ENCODE measurements at places on chromosomes 12 and 14.

DNA sequence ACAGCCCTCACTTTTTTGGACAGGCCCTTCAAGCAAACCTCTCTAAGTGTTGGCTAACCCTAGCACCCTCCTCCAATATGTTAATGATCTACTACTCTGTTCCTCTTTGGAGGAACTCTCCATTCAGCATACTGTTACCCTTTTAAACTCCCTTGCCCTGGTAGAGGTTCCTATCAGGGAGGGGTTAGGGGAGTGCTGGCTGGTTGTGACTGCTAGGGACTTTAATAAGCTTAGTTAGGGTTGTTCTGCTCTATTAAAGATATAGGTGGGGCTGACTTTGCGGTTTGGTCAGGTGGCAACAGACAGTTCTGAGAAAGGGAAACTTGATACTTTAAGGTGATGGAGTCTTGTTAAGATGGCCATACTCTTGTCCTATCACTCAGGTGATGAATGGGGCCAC, 301.5 kb upstream of the FBXO33 start:
- no peak for DNase-seq

DNA sequence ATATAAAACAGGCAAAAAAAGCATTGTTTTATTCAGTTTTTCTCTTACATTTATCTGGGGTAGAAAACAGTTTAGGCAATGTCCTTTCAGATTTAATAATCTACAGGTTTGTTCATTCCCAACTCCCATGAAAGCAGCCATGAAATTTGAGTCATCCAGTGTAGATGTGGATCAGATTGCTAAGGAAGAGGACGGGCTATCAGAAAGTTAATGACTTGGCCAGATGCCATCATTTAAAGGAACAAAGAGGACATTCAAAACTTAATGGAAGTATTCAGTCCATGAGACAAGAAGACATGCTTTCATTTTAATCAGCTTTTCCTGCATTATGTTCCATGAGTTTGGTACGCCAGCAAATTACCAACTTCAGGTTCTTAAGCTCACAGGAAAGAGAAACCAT, 31.1 kb upstream of the POC1B start:
- no peak for DNase-seq

DNA sequence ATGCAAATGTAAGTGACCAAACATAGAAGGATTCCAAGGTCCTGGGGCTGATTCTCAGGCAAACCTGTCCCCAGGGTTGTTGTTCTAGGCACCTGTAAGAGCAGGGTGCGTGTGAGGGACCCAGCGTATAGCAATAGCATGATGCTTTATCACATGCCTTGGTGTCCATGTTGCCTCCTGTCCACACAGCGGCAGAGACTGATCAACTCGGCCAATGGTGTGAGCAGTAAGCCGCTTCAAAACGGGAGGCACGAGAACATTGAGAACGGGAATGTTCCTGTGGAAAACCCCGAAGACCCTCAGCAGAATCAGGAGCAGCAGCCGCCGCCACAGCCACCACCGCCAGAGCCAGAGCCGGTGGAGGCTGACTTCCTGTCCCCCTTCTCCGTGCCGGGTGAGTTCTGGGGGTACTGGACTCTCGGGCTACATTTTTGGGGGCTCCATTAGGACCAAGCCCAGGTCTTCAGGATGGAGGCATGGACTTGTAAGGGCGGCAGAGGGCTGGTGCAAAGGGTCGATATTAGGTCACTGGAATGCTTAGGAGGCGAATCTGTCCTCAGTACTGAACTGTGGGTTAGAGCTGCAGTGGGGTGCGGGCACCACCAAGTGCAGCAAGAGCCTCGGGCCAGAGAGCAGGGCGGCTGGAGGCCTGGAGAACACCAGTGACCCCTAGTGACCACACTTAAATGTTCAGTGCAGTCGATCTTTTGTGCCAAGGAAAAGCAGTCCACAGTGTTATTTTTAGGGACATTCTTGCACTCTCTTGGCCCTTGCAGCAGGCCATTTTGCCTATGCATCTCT, 57.2 kb upstream of the RIN3 start:
- DNase-seq = peak; percentile 42

DNA sequence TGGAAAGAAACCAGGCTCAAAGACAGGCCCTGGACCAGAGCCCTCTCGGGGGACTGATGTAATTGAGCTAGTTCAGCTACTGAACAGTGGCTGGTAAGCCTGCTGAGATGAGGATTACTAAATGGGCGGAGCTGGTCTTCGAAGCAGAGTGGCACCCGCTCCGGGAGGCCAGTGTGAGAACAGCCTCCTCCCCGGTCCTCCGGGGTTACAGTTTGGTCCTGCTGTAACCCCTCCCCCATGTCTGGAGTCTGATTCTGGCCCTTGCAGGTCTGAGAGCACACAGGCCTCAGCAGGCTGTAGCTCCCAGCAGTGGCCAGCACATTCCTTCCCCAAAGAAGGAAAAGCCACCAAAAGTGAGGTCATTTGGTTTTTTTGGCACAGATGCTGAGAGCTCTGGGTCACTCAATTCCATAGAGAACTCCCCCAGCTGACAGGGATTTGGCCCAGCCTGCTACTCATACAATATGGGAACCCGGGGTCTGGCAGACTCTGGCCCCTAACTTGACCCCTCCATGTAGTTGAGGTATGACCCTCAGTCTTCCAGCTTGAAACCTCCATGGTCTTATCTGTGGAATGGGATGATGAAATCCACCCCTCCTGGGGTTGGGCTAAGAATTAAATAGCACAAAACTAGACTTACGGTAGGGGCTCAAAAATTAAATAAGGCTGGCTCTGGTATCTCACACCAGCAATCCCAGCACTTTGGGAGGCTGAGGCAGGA, 39.0 kb downstream of the ACTN1 start:
- DNase-seq = no peak

DNA sequence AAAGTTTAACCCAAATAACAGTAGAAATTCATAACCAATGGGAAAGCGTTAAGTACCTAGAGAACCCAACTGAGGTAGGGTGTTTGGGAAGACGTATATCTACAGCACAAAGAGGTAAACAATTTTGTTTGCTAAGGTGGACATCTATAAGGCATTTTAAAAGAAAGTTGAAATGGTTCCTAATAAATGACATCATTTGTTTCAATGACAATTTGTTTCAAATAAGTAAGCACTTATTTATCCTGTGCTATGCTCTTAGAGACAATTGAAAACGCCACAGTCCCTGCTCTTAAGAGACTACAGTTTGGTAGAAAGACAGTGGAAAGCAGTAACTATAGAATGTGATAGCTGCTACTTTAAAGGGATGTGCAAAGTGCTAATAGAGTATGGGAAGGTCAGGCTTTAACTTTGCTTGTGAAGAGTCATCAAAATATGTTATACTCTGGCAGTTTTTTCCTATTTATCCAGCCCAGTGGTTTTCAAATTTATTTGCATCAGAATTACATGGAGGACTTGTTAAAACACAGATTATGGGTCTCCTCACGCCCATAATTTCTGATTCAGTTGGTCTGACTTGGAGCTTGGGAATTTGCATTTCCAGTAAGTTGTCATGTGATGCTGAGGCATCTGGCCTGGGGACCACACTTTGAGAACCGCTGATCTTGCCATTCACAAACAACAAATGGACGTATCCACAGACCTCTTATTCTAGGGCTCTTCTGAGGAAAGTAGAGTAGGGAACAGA, 19.6 kb upstream of the SMCO2 start:
- no peak for DNase-seq

- DNase-seq = no peak
These were observed 44.7 kb downstream of the RIMKLB start for GRCh38 chr12:8742501-8742900.

DNA sequence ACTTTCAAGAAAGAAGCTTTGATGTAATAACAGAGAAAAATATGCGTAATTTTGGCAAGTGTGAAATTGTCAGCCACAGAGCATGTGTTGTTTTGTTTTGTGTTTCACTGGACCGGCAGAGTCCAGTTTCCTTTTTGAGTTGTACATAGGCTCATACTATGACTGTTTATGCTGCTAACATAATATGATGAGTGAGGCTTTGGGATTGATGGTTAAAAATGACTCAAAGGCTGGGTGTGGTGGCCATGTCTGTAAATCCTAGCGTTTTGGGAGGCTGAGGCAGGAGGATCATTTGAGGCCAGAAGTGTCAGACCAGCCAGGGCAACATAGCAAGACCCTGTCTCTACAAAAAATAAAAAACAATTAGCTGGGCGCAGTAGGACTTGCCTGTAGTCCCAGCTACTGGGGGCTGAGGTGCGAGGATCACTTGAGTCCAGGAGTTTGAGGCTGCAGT, 487.9 kb downstream of the PCNX1 start:
- no peak for DNase-seq

- DNase-seq = no peak
These were observed 65.4 kb downstream of the PTPRB start for GRCh38 chr12:70571705-70572268.

DNA sequence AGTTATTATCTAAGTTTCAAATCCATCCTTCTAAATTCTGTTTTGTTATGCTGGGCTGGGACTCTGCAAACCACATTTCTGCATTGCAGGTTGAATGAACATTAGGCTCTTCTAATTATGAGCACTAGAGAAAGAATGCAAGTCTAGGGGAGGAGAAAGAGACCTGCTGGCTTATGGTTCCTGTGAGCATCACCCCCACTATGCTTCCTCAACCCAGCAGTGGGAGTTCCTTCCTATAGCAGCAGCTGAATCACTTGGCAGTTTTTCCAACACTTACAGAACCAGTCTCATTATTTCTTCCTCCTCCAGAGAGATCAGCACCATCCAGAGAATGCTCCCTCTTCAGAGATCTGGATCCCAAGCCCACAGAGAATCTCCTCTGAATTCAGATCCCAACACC, 297.7 kb upstream of the CLEC14A start:
- DNase-seq = no peak

DNA sequence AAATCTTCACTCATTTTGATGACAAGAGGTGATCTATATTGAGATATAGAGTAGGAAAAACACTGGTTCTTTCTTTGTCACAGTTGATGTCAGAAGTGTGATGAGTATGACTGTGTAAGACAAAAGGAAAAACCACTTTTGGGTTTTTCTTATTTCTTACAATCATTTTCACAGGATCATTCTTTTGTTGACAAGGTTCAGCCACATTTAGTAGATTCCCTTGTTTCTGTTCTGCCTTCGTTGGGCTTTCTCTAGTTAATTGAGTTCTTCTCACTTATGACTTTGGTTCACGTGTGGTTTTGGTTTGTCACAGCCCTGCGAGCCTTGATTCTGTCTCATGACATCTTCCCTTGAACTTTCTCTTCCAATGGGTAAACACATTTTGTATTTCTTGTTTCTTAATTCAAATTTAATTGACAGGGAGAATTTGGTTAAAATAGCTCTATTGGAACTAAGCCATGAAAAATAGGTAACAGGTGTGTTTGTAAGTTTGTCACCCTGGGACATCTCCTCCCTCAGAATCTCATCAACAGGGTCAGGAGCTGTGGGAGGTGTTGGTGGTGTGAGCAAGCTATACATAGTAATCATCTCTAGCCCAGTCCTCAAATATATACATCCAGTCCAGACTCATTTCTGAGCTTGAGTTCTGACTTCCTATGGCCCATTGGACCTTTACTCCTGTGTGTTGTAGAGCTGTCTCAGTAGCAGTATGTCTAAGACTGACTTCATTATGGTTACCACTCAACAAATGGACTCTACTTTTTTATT, 255.3 kb downstream of the BMP4 start:
- no peak for DNase-seq

GRCh38 chr14:87989956-87990299, 3.1 kb downstream of the GALC start:
- no peak for DNase-seq

- DNase-seq = no peak
These were observed 47.2 kb downstream of the LRP6 start for GRCh38 chr12:12219664-12220063.

DNA sequence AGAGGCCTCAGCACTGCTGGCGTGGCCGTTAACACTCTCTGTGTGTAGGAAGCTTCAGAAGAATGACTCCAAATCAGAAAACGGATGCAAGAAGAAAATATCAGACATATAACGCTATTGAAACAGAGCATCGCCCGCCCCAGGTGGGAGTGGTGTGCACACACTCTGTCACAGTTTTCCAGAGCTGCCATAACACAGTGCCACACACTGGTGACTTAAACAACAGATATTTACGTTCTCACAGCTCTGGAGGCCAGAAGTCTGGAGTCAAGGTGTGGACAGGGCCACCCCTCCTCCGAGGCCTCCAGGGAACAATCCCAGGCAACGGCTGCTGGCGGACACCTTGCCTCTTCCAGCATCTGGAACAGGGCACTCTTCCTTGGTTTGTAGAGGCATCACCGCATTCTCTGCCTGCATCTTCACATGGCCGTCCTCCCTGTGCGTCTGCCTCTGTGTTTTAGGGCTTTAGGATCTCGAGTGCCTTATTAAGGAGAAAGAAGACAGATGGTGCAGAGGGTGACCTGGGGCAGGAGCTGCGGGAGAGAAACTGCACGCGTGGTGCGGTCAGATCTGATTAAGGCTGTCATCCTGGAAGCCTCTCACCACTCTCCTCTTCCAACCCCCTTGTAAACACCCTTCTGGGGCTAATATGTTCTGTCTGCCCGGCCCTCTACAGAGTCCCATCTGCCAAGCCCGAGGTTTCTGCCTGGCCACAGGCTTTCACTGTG, 141.0 kb downstream of the SLC15A4 start:
- DNase-seq = no peak

GRCh38 chr12:53568809-53569557, 57.2 kb downstream of the ATF7 start:
- DNase-seq = no peak

DNA sequence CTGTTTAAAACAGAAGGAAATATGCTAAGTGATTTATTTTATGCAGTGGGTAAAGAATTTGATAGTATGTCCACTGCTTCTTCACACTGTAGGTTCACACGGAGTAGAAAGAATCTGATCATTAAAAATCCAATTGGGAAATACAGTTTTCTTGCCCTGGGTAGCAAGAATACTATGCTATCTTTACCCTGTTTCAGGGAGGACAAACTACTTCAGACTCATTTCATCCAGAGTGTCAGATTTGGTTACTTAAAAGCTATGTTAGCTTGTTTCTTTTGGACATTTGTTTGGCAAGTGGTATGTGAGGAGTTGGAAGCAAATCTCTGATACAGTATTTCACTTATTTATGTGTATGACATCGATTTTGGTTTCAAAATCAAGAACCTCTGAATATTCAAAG, 4.3 kb downstream of the FRS2 start:
- DNase-seq = no peak

DNA sequence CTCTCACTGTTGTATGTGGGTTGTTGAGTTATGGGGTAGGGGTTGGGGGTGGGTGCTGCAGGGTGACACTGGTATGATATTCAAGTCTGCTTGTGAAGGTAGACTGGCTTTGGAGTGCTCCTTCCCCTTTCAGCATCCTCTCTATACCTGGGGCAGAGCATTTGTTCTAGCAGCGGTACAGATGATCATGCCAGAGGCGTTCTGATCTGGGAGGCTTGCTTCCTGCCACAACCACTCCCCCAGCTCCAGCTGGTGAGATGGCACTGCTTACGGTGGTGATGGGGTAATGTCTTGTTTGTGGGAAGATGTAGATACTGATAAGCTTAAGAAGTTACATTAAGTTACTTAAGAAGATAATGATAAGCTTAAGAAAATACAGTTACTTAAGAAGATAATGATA, 131.8 kb downstream of the ERC1 start:
- no peak for DNase-seq

- DNase-seq = no peak
These were observed 82.1 kb upstream of the TMCC3 start for GRCh38 chr12:94732367-94732990.

GRCh38 chr12:47839214-47839876, 19.6 kb upstream of the HDAC7 start:
- no peak for DNase-seq

GRCh38 chr12:102468261-102468915, 12.0 kb downstream of the IGF1 start:
- no peak for DNase-seq

- DNase-seq = no peak
These were observed 40.0 kb downstream of the FBXW8 start for GRCh38 chr12:116950628-116951325.

GRCh38 chr14:75307700-75308379, 29.2 kb downstream of the FOS start:
- DNase-seq = peak; percentile 27

Measured in GM19239 (cell line).